ENCODE measurements at places on chromosomes 12 and 14.

- no peak for DNase-seq
These were observed 12.4 kb downstream of the LUM start for GRCh38 chr12:91098941-91099340.

DNA sequence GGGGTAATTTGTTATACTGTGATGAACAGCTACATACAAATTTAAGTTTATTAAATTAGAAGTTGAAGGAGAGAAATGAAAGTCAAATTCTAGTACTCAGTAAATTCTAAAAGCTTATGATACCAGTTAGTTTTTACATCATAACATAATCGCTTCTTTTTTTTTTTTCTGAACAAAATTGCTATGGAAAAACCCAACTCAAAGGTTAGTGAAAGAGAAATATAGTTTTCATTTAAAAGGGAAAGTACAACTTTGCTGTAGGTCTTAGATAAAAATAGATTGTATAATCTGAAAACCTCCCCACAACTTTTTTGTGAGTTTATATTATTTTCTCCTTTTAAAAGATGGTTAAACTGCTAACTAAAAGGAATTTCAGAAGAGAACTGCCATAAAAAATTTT is 53.7 kb upstream of the LRRK2 start:
- no peak for DNase-seq

GRCh38 chr12:59593761-59594160 is 2.1 kb upstream of the SLC16A7 start:
- no peak for DNase-seq

DNA sequence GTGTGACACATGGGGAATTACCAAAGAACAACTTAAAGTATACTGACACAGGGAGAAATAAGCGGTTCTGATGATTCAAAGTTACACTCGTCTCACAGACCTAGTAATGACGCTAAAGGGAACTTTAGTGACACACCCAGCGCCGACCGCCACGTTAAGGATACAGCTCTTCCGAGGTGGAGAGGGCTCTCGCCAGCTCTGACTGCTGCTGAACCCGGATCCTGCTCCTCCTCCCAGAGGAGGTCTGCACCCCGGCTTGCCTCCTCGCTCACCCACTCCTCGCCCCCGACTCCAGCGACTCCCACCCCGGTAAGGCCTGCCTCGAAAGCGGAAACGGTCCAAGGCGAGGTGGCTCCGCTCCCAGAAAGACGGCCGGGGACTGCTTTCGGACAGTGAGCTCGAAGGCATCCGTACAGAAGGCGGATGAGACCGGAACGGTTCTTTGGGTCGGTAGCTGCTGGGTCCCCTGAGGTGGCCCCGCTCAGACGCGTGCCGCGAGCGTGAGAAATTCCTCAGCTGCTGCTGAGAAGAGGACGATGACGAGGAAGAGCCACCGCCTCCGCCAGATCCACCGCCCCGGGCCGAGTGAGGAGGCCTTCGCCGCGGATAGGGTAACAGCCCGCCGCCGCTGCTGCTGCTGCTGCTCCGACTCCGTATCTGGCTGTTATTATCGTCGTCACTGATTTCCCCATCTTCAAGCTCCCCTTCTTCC is 643 bp downstream of the ZFC3H1 start:
- DNase-seq, result peak; percentile 56

GRCh38 chr12:91394903-91395302 is 212.3 kb upstream of the DCN start:
- DNase-seq, result no peak

GRCh38 chr14:65106316-65106715 is 4.0 kb upstream of the MAX start:
- DNase-seq, result no peak

- DNase-seq, result no peak
These were observed 46.1 kb upstream of the OTOGL start for GRCh38 chr12:80053051-80053790.

DNA sequence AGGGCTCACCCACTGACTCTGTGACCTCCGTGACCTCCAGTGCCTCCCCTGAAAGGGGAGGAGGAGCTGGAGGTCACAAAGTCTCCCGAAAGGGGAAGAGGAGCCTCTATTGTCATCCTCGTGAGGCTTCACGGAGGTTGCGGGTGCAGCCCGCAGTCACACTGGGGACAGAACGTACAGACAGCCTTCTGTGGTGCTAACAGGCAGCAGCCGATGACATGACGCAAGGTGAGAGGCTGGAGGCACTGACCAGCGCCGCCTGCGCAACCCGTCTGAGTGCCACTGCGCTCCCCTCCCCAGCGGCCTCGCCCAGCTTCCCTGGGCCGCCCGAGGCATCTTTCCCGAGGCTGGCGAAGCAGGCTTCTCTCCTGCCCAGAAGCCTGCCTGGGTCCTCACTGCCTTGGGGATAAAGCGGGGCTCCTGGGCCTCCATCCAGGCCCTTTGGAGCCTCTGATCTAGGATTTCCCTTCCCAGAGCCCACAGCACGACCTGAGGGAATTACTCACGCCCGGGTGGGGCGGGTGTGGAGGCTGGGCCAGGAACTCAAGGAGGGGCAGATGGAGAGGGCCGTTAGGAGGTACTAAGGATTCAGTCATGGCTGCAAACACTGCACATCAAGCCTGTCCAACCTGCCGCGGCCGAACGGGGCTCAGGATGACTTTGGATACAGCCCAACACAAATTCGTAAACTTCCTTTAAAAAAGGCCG is 12.3 kb upstream of the LBHD2 start:
- no peak for DNase-seq

DNA sequence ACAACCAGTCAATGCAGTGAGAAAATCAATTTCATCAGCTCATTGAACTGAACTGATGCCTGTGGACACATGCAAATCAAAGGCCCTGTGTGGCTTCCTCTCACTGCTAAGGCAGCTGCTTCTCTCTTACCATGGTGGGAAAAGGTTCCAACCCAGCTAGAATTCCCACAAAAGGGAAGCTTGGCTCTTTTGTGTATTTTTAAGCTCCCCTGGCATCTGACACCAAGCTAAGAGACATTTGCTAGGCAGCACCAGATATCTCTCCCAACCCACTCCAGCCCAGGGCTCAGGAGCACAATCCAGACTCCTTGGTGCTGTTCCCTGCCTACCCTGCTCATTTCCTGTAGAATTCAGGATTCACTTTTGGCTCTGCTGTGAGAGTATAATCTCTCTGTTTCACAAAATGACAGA is 129.6 kb downstream of the GXYLT1 start:
- DNase-seq, result no peak

GRCh38 chr12:130398100-130398848 is 60.6 kb downstream of the PIWIL1 start:
- no peak for DNase-seq

GRCh38 chr14:81450100-81450531 is 50.0 kb upstream of the STON2 start:
- no peak for DNase-seq

GRCh38 chr12:4250691-4251090 is 22.9 kb upstream of the CCND2 start:
- no peak for DNase-seq

GRCh38 chr12:50188875-50189575 is 21.9 kb upstream of the CERS5 start:
- DNase-seq, result no peak

GRCh38 chr12:12088761-12089160 is 18.0 kb downstream of the BCL2L14 start:
- DNase-seq, result no peak

- no peak for DNase-seq
These were observed 13.5 kb downstream of the EXD2 start for GRCh38 chr14:69204753-69205152.

DNA sequence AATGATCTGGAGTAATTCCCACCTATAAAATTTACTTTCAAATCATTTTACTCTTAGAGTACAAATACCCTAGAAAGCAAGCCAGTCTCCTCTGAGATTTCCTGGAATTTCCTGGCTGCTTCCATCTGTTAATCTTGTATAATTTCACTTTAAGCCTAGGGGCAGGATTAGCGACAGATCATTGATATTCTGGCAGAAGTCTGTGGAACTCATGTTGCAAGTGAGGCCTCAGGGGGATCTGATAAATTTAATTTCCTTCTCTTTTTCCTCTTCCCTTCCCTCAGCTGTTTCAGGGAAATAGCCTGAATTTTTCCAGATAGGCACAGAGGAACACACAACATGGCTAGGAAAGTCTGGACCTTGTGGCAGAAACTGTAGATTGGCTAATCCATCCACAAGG is 5.9 kb upstream of the KRT6A start:
- DNase-seq, result no peak

DNA sequence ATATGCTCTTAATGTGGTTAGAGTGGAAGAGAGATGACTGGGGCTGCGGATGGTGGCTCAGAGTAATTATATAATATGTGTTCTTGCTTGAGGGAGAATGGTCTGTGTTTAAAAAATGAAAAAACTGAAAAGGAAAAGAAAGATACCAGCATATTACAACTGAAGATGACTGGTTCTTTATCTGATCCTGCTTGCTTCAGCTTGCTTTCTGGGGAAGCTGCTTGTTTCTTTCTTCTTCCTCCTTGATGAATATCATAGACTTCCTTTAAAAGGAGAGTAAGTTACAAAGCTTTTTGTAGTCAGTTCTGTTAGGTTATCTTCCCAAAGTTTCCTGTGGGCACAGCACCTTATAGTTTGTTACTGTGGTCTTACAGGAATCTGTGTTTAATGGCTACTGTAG is 210.9 kb downstream of the ERC1 start:
- DNase-seq, result no peak

- no peak for DNase-seq
These were observed 93.3 kb downstream of the RFLNA start for GRCh38 chr12:124388038-124388671.

- no peak for DNase-seq
These were observed 27.0 kb upstream of the ULK1 start for GRCh38 chr12:131867471-131867870.

DNA sequence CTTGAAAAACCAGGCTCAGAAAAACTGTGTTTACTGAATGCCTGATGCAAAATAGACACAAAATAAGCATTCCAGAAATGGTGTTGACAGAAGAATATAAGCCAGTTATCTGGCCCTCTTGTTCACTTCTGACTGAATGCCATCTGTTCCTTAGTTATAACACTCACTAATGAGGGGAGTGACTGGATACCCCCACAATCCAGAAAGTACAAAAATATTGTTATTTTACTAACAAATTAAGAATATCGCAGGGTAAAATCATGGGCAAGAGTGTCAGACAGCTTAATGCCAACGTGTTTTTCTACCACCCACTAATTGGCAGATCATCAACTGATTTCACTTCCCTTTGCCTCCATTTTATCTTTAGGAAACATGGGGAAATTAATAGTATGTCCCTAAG is 477.3 kb upstream of the FLRT2 start:
- DNase-seq, result no peak

DNA sequence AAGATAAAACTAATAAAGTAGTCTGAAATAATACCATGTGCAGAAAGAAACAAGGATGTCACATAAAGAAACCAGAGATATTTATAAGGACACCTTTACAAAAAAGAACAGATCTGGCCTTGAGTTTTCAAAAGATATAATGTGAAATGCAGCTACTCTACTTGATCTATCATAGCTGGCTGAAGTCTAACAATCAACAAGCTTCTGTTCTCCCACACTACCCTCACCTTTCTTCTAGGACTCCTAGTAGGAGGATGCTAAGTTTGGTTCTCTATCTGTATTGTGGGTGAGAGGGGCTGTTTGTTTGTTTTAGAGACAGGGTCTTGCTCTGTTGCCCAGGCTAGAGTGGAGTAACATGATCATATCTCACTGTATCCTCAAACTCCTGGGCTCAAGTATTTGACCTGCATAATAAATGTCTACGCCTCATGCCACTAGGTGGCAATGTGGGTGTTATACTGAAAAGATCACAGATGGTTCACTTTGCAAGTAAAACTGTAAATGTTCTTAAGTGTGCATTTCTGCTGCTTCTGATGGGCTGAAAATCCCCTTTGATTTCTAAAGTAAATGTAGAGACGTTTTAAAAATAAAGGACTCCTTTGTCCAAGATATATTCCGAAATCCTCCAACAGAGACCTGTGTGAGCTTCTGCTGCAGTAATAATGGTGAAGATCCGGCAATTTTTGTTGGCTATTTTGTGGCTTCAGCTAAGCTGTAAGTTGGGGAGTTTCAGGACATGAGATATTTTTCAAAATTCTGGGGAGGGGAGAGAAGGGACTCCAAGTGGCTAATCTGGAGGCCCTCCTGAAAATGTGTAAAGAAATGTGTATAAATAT is 269.3 kb downstream of the DAD1 start:
- peak; percentile 72 for DNase-seq

DNA sequence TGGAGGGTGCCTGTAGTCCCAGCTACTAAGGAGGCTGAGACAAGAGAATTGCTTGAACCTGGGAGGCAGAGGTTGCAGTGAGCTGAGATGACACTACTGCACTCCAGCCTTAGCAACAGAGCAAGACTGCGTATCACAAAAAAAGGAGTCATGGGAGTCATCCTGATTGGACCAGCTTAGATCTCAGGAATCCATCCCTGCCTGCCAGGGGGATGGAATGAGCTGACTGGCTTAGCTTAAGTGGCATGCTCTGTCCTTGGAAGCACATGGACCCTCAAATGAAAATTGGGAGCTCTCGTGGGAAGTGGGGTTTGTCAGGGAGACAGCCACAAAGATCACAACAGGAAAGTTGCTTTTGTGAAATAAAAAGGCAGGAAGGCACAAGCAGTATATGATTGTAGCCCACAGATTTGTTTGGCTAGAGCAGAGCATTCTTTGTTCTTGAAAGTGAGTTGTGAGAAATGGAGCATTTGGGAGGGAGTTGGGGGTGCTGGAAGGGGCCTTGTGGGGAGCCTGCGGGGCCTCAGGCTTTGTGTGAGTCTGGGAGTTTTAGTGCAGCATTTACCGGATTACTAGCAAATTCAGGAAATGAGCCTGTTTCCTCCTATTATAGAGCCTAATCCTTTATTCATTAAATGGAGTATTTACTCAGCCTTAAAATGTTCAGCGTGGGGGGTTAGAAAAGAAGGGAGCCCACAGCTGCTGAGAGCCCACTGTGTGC is 30.7 kb downstream of the DGLUCY start:
- no peak for DNase-seq

DNA sequence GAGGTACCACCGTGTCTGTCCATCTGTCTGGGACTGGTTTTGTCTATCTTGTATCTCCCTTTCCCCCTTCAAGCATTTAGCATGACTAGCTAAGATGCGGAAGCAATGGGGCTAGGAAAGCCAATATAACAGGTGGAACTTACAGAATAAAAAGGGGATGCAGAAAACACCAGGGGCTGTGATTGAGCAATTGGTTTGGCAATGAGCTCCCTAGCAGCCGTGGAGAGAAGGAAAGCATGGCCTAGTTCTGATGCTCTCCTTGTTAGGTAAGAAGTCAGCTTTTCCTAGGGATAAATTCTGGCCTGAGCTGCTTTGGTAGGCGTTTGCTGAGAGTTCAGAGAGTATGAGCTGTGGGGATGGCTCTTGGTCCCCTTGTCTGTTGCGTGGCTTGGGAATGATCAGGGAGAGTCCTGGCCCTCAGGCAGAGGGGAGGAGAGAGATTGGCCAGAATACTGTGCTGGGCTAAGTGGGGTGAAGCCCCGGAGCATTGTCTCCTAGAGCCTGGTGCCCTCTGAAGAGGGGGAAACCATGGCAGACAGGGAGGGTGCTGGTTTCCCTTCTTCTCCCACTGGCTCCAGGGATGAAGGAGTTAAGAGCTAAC is 7.1 kb downstream of the SETD1B start:
- no peak for DNase-seq

DNA sequence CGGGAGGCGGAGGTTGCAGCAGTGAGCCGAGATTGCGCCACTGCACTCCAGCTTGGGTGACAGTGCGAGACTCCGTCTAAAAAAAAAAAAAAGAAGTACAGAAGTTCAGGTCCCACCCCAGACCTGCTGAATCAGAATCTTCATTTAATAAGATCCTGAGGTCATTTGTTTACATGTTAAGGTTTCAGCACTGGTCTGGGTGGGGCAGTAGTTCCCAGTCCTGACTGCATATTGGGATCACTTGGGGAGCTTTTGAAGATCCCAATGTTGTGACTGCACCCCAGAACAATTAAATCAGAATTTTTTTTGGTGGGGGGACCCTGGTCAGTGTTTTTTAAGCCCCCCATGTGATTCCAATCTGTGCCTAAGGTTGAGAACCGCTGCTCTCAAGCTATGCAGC is 11.7 kb upstream of the COL2A1 start:
- DNase-seq, result no peak
